ENCODE measurements at places on chromosomes 11 and 22. TPM values are rescaled to one million over a fixed set of nuclear protein-coding genes. Genes with fewer than 3 reads are reported as not detected.

SPI1 gene
- total RNA-seq: 0.11 TPM

FAT3 gene
- not detected for total RNA-seq

OR51E2 gene
- total RNA-seq: not detected

CRYBA4 gene
- total RNA-seq: not detected

SERPING1 gene
- 0.51 TPM for total RNA-seq

RIBC2 gene
- 7.8 TPM for total RNA-seq

NXPE1 gene
- total RNA-seq: not detected

HORMAD2 gene
- total RNA-seq: not detected

SCO2 gene
- total RNA-seq: 2.4 TPM

MMP3 gene
- total RNA-seq: not detected

FLRT1 gene
- total RNA-seq: 0.21 TPM

ZBTB16 gene
- 3.0 TPM for total RNA-seq

FDX1 gene
- 8.2 TPM for total RNA-seq

TM7SF2 gene
- total RNA-seq: 17.4 TPM

CFAP300 gene
- total RNA-seq: not detected

OR9I1 gene
- not detected for total RNA-seq

P2RX6 gene
- total RNA-seq: 0.18 TPM

SPTBN2 gene
- total RNA-seq: 1.6 TPM

RHOD gene
- 0.78 TPM for total RNA-seq

SPDYC gene
- total RNA-seq: not detected

MAP6 gene
- not detected for total RNA-seq

MUC6 gene
- total RNA-seq: not detected

MMP7 gene
- not detected for total RNA-seq

SAA2 gene
- not detected for total RNA-seq

CENATAC gene
- total RNA-seq: 23.7 TPM

SYT9 gene
- total RNA-seq: not detected

ARFIP2 gene
- 36.7 TPM for total RNA-seq

TSSK2 gene
- total RNA-seq: not detected

SULT4A1 gene
- total RNA-seq: 0.14 TPM

C11orf91 gene
- not detected for total RNA-seq

ARRB1 gene
- total RNA-seq: 21.0 TPM

OAF gene
- 1.4 TPM for total RNA-seq

FOSL1 gene
- total RNA-seq: 11.1 TPM

SCYL1 gene
- total RNA-seq: 66.5 TPM

PRRG4 gene
- 0.18 TPM for total RNA-seq

KCNK4 gene
- not detected for total RNA-seq

Measured in activated CD4-positive, alpha-beta T cell treated with anti-CD3 and anti-CD28 coated beads for 36 hours (primary cell).